ENCODE measurements at places on chromosomes 12 and 14.

GRCh38 chr12:131530422-131530821 lies 180.5 kb upstream of the SFSWAP start:
- no peak for DNase-seq

DNA sequence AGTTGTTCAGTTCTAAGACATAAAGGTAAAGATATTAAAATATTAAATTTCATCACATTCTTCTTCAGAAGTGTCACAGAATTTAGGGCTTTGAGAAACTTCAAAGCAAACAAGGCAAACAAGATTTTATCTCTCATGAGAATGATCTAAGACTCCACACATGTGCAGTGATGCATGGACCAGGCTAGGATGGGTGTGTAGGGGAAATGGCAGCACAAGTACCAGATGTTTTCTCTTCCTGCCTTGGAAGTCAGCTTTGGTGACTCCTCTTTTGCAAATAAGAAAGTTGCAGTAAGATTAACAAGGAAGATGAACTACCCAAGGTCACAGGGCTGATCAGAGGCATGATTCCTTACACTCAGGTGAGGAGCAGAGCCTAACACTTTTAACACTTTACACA lies 163.8 kb upstream of the LMNTD1 start:
- peak; percentile 11 for DNase-seq

- DNase-seq: no peak
Measured at GRCh38 chr12:524167-524951, 64.6 kb downstream of the B4GALNT3 start.

DNA sequence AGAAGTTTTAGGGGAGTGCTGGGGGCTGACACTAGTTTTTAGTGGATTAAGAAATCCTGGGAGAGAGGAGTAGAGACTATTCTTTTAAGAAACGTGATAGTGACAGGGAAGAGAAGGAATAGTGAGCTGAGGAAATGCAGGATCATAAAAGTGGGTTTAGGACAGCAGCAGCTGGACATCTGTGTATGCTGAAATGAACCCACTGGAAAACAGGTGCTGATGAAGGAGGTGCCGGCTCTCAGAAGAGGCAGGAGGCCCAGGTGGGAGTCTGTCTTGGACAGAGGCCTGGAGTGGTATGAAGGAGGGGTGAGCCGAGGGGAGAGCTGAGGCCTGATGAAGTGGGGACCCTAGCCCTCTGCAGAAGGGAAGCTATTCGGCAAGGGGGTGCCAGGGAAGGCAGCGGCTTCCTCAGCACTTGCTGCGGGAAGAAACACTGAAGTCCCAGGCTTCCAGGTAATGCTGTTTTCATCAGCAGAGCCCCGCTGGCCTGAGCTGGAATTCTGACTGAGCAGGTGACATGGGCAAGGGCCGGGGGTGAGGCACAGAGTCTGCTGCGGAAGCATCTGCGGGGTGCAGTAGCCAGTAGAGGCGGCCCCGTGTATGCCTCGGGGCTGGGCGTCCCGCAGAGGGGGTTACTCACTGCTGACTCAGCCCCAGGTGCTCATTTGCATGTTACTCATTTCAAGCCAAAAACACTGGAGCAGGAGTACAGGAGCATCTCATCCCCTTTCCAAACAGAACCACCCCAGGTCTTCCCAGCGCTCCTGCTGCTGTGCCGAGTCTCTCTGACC lies 89.7 kb downstream of the TMCC3 start:
- peak; percentile 56 for DNase-seq

DNA sequence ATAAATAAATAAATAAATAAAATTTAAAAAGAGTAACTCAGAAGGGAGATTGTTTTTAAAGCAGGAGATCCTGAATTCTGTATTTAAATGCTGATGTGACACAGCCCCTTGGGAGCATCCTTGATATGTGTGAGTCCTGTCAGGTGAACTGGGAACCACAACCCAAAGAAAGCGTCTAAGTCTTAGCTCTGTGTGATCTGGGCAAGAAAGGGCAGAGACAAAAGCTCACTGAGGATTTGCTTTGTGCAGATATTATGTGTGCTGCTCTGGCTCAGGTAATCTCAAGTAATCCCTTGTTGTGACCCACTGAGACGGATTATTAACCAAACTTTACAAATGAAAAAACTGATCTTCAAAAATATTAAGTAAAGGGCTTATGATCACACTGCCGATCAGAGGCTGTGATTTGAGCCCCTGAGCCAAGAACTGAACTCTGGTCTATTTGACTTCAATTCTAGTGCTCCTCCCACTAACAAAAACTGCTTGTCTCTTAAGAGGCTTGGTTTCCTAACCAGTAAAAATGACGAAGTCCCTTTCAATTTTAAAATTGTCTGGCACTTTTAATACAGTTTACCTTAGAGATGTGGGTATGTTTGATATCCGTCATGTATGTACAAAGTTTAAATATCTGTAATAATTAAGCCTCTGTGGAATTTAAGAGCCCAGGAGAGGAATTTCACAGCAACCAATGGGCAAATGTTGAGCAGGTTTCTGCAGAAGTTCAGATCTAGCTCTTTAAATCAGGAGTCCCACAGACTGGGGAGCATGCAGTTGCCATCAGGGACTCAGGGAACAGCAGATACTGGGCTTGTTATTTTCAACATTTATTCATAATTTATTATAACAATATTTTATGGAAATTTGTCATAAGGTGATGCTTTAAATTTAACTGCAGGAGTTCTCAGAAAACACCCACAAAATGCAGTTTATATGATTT lies 46.1 kb downstream of the CPM start:
- no peak for DNase-seq

- peak; percentile 10 for DNase-seq
Measured at GRCh38 chr14:65832431-65833266, 420.1 kb downstream of the FUT8 start.

- DNase-seq: no peak
Measured at GRCh38 chr12:103698752-103699560, 111.9 kb downstream of the STAB2 start.

DNA sequence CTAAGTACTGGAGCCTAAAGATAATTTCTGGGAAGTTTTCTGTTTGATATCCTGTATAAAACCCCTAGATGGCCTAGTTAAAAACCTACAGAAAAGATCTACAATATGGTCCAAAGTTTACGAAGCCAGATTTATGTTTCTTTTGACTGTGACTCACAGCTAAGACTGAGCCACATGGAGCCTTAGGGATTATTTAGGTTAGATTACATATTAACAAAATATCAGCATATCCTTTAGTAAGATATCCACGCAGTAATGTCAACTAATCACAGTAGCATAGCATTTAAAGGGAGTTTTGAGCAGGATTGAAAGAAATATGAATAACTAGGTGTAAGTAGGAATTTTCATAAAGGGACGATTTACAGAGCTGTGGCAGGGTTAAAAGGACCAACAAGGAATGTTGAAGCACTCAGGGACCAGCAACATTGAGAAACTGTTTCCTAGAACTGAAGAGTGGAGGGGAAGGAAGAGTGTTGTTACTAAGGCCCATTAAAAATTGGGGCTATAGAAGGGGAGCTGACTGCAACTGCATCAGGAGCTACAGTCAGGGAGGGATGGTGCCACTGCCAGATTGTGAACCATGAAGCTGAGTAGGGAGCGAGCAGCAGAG lies 155.5 kb downstream of the DACT1 start:
- DNase-seq: no peak

Data from EL (cell line).